Prostate gland (tissue), 2 donors: ENCODE measurements at places on chromosomes 7 and 10.

DNA sequence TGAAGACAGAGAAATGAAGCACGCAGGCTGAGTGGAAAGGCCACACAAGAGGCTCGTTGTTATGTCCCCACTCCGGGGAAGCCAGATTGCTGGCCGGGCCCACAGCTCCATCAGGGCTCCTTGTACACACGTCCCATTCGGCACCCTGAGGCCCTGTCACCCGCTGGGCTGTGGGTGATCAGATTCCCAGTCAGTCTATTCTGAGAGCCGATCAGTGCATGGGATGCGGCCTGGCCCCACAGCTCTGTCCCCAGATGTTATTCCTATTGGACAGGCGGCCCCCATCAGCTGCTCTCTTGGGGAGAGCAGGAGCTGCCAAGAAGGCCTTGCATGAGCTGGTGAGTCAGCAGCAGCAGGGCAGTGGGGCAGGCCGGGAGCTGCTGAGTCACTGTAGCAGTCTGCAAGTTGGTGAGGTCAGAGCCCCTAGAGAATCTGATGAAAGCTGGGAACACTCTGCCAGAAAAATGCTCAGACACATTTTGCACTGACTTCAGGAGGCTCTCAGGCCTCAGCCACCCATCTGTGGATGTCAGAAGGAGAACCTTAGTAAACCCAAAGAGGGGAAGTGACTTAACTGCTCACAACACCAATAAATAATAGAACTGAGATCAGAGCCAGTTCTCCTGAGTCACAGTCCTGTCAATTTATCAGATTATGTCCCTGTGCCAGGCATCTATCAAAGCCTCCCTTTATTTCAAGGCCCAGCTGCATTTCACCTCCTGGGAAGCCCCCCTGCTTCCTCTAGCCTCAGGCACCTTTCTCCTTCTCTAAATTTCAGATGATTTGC, 9.4 kb upstream of the PSAP start:
- DNase-seq, result peak; percentile 87

DNA sequence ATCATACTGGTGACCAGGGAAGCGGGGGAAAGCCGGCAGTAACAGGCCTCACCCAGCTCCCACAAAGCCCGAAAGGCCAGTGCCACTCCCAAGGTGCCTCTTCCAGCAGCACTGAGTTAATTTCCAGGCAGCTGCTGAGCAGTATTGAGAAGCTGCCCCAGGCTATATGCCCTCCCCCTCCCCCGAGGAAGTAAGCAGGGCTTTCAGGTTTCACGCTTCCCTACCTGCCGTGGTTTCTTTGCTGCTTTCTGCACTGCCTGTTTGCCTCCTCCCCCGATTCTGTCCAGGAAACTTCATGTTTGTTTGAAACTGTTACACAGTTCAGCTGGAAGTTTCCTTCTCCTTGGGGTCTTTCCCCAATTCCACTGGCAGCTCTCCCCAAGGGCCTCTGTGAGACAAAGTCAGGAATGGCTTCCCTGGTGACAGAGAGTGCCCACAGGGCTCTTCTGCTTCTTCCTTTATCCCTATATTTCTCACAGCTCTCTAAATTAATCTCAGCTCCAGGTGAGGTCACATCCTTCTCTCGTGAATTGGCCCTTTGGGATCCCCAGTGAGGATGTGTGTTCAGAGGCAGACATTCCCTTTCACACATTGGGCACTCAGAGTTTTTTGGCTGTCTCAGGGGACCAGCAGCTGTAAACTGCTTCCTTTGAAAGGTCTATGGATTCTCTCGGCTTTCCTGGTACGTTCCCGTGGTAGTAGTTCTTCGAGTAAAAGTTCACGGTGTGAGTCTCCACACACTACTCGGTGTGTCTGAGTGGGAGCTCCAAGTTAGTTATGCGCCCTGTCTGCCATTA, 19.4 kb downstream of the C1GALT1 start:
- no peak for DNase-seq

DNA sequence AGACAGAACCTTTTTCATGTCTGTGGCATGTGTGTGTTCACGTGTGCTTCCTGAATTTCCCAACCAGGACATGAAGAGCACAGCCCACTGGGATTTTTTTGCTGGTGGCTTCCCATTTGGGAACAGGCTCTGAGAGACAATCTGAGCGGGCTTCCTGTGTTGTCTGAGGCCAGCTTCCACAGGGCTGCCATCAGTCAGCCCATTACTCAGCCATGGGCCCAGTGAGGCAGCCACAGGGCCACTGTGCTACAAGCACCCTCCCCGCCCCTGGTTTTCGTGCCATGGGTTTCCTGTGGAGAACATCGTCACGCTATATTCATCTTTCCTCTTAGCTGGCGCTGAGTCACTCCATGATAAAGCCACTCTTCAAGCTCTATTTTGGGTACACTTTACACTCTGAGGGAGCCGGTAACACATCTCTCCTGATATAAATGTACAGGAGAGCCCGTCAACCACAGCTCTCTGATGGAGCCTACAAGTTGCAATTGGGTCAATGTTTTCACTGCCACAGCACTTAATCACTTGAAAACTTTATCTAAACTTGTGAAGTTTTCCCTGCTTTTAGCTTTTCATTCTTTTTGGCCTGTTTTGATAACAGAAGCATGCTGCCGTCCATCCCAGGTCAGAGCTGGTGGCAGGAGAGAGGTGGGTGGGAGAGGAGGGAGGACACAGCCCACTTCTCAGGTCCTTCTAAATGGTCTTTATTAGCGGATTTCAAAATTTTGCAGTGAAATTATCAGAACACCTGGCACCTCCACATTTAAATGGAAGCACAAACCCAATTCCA, 96.9 kb downstream of the HIPK2 start:
- DNase-seq, result no peak

GRCh38 chr10:101696632-101697031, 1.7 kb upstream of the FBXW4 start:
- no peak for DNase-seq

GRCh38 chr10:101195921-101196320, 33.3 kb downstream of the LBX1 start:
- DNase-seq, result no peak

GRCh38 chr7:102313997-102314780, 27.5 kb downstream of the SH2B2 start:
- DNase-seq, result no peak

DNA sequence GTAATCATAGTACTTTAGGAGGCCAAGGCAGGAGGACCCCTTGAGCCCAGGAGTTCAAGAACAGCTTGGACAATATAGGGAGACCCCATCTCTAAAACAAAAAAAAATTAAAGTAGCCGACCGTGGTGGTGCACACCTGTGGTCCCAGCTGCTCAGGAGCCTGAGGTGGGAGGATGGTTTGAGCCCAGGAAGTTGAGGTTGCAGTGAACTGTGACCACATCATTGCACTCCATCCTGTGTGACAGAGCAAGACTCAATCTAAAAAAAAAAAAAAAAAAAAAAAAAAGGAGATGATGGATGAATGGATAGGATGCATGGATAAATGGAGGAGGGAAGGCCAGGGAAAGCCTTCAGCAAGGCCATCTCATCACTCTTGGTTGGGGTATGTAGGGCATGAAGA, 33.4 kb upstream of the BMPR1A start:
- DNase-seq, result no peak

DNA sequence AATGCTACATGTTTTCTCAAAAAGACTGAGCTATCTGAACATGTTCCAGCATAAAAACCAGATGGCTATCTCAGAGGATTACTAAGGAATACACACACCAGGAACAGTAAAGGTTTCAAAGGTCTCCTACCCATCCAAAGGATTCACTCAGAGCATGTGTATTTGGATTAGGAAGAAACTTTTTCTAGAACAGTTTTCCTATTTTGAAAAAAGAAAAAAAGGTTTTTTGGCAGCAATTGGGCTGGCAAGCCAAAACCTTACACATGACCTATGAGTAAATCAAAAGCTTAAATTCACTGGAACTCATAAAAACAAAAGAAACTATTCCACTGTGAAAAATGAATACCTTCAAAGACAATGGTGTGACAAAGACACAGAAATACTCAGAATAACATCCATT, 9.6 kb downstream of the TPK1 start:
- no peak for DNase-seq

GRCh38 chr7:30596014-30596641, 1.4 kb downstream of the GARS1 start:
- DNase-seq, result no peak

- peak; percentile 38 for DNase-seq
Measured at GRCh38 chr7:16644636-16645592, 640 bp downstream of the ANKMY2 start.

DNA sequence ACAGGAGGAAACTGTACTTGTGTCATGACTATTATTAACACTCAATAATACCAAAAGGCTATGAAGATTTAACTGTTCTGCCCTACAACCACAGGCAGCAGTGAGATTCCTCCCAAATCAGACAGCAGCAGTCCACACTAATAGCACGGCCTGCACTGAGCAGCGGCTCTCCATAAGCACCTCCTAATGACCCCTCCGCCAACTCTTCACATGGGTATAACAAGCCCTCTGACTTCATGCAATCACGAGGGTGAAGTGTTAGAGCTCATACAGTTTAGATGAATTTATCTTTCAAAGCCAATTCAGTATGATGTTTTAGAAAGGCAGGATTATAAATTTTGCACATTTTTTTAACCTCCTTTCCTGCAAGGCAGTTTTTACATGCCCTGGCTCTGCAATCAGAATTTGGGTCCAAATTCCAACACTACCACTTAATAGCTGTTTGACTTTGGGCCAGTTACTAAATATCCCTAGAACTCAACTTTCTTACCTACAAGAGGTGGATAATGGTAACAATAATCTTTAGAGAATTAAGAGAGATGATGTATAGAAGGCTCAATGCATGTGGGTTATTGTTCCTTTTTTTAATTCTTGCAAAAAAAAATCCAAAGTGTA, 617.1 kb downstream of the KCNMA1 start:
- DNase-seq, result no peak
